ENCODE measurements at places on chromosomes 1 and 21. TPM values are rescaled to one million over a fixed set of nuclear protein-coding genes. Genes with fewer than 3 reads are reported as not detected.

DNA sequence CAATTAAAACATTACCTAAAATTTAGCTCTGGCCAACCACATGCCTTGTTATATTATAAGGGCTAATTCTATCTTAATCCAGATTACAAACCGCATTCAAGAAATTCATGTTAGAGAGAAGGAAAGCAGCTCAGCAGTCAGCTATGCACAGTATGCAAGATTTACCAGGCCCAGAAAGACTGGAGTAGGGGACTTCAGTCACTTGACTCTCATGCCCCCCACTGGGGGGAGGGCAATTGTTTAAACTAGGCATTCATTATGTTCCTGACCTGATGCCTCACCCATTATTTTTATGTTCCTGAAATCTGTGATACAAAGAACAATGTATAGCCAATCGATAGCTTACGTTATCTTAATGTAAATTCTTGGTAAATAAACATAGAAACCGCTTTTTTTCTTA, 96.9 kb downstream of the ZNF644 start:
- DNase-seq: no peak

OR2T29 gene
- polyA plus RNA-seq: not detected

- DNase-seq: no peak
These were observed 273.9 kb upstream of the FMN2 start for GRCh38 chr1:239817801-239818200.

DNA sequence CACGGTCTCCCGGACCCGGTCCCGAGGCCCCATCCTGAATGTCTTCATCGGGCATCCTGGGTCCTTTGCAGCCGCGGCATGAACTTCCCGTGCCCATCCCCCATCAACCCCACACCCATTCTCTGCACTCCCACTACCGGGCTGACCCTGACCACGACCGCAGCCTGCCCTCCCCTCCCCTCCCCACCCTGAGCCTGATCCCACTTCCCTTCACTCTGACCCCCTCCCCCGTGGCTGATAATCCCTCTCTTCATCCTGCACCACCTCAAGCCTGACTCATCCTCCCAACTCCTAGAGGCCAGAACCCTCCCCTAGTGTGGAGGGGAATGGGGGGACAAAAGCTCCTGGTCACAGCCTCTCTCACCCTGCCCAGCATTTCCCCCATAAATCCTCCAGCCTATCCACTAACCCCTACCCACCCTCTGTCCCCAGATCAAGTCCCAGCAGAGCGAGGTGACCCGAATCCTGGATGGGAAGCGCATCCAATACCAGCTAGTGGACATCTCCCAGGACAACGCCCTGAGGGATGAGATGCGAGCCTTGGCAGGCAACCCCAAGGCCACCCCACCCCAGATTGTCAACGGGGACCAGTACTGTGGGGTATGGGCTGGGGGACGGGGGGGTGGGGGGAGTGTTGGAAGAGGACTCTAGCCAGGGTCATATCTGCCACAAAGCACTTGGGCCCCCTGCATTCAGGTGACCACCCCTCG, 602 bp downstream of the SH3BGRL3 start:
- no peak for DNase-seq

DNA sequence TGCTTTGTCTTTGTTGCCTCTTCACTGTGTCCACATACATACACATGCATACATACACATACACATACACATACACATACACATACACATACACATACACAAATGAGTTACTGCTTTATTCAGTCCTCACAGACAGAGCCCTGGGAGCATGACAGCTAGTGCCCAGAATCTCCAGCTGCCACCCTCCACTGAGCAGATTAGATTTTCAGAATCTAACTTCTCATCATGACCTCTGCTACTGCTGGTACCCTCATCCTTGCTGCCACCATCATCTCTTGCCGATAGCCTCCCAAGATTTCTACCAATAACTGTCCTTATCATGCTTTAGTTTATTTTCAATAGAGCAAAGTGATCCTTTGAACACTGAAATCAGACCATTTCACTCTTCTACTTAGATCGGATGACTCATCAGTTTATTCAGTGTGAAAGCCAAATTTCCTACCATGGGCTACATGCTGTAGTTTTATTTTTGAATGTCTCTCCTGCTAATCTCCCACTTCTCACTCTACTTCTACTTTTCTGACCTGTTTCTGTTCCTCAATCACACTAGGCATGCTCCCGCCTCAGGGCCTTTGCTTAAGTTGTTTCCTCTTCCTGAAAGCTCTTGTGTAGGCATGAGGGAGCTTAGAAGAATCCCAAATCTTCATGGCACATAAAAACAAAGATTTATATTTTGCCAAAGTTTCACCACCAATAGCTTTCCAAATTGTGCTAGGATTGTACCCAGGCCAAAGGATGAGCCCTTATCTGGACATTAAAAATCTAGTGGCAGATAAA, 43.0 kb downstream of the ATP6V1G3 start:
- DNase-seq: no peak

RXFP4 gene
- polyA plus RNA-seq: not detected

AVPR1B gene
- polyA plus RNA-seq: not detected

TSPAN1 gene
- polyA plus RNA-seq: 0.43 TPM

- DNase-seq: no peak
These were observed 110.2 kb downstream of the FMN2 start for GRCh38 chr1:240201931-240202330.

TRIM58 gene
- 0.09 TPM for polyA plus RNA-seq

DNA sequence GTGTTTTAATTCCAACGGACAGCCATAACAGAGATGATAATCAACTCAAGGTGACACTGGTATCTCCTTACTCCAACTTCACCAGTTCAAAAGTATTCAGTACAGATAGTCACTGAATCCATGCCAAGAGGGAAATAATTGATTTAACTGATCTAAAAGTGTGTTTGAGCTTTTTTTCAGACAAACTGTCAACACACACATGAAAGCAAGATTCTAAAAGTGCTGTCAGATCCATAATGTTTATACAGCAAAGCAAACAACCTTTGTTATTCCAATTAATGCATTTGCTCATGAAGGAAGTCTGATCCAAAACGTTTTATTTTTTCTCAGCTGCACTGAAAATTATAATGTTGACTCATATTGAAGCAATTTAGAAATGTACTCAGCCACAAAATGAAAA, 5.9 kb upstream of the PRKAA2 start:
- DNase-seq: no peak

- no peak for DNase-seq
These were observed 211.0 kb upstream of the DMRTA2 start for GRCh38 chr1:50634251-50634650.

KIF26B gene
- polyA plus RNA-seq: 3.4 TPM

CFHR1 gene
- 0.07 TPM for polyA plus RNA-seq

CLCA1 gene
- polyA plus RNA-seq: not detected

DNA sequence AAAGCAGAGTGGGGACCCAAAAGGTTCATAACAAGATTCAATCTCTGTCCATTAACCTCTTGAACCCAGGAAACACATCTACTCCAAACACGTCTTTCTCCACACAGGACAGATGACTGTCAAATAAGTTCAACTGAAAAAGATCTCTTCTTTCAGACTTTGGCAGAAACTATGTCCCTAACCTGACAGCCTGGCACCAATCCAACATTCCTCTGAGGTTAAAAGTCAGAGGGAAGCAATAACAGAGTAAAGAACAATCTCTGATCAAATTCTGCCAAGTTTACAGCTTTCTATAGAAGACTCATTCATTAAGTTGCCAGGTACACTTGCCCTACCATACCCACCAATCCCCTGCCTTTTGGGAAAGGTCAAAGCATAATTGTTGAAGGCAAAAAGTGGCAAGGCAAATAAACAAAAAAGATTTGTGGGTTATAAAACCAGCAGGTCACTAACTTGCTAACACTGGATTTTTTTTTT, 31.9 kb downstream of the OTUD7B start:
- DNase-seq: no peak

DNA sequence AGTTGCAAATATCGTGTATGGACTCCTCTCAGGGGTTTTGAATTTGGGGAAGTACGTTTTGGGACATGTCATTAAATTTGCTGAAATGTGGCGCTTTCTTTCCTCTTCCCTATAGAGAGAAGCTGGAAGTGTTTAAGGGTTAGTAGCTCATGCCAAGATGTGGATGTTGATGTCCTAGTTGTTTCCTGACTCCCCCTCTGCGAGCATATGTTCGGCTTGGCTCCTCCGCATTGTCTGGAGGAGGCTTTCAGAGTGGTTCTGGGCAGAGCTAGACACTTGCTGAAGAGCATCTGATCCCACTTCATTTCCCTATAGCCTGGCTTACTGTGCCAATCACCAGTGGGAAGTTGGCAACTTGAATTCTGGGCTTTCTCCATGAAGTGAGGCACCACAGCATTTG, 347.4 kb upstream of the B3GALT2 start:
- no peak for DNase-seq

A3GALT2 gene
- not detected for polyA plus RNA-seq

- no peak for DNase-seq
These were observed 191.2 kb upstream of the SAMSN1 start for GRCh38 chr21:14737284-14737691.

GRCh38 chr1:196779093-196779492, 4.5 kb downstream of the CFHR3 start:
- DNase-seq: no peak

- no peak for DNase-seq
These were observed 50.2 kb upstream of the CSF3R start for GRCh38 chr1:36532810-36533401.

GRCh38 chr21:32595431-32595830, 10.1 kb upstream of the TCP10L start:
- no peak for DNase-seq

TSACC gene
- polyA plus RNA-seq: 0.48 TPM

ESRRG gene
- polyA plus RNA-seq: 0.22 TPM

DNA sequence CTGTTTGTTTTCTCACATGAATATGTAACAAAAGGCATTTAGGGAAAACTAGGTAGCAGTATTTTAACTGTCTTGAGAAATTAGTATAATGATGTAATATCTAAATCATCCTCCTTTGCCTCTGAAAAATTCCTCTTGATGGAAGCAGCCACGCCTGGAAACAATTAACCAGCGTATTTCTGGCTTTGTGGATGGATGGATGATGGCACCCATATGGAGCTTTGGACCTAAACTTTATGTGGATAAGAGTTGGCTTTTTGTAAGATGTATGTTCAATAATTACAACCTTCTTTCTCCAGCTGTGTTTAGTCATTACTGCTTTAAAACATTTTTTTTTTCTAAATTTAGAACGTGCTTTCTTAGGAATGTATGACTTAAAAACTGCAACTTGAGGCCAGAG, 12.7 kb downstream of the CDCA8 start:
- DNase-seq: peak; percentile 34

- DNase-seq: no peak
These were observed 12.0 kb downstream of the UBE2Q1 start for GRCh38 chr1:154546264-154547063.

DNA sequence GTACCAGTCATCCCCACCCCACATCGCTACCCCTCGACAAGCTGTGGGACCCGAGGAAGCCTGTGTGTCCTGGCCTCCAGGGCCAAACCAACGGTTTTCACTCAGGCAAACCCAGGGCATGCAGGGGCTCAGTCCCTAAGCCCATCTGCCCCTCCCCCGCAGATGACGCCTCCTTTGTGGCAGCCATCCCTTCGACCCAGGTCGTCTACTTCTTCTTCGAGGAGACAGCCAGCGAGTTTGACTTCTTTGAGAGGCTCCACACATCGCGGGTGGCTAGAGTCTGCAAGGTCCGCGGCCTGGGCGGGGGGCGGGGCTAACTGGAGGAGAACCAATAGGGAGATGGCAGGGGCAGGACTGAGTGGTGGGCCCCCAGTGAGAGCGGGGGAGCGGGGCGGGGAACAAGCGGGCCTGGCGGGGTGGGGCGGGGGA, 7.4 kb downstream of the SEMA4A start:
- DNase-seq: peak; percentile 42

GRCh38 chr1:65994223-65994622, 201.5 kb downstream of the PDE4B start:
- no peak for DNase-seq

MROH9 gene
- polyA plus RNA-seq: not detected

DNA sequence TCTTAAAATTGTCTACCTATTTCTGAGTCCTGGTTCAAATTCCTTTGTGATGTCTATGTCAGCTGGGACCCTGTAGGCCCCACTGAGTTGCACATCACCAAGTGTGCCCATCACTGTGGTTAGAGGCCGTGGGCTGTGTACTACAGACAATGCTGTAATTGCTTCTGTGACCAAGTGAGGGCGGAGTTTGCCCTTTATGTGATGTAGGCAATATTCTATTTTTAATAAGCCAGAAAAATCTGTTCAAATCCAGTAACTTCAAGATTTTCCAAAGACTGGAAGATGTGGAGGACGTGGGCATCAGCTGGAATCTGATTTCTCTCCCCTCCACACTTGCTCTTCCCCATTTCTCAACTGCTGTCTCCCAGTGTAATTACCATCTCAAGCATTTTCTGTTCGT, 215.4 kb downstream of the PBX1 start:
- DNase-seq: no peak

DNA sequence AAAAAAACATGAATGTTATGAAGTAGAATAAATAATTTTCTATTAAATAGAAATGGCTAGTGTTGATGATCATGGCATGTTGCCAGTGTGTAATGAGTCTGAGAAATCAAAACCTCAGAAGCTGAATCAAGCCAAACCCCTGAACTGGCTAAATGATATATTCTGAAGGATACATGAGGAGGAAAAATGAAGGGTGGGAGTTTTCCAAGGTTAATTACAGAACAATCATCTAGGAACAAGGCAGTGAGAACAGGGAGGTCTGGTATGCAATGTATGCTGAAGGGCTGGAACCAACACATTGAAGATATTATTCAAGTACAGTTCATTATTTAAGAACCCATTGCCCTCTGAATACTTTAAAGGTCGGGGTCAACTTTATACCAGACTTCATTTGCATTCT, 309.1 kb upstream of the NRIP1 start:
- DNase-seq: no peak

DNA sequence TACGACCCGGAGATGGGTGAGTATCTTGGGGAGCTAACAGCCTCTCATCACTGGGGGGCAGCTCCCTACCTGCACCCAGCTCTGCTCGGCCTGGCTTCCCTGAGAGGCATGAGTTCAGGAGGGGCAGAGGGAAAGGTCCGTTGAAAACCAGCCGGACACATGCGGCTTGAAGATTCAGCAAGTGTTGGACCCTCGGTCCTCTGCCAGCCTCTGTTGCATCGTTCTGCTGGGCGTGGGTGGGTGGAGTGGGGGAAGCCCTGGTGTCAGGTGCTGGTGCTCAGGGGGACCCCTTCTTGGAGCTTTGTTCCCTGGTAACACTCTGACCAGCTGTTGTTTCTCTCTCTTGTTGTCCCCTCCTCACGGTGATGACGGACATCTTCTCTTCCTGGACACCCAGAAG, 20.9 kb downstream of the PSEN2 start:
- no peak for DNase-seq

- no peak for DNase-seq
These were observed 141.1 kb upstream of the SAMSN1 start for GRCh38 chr21:14687268-14687625.
